ENCODE measurements at places on chromosomes 3 and 15.

DNA sequence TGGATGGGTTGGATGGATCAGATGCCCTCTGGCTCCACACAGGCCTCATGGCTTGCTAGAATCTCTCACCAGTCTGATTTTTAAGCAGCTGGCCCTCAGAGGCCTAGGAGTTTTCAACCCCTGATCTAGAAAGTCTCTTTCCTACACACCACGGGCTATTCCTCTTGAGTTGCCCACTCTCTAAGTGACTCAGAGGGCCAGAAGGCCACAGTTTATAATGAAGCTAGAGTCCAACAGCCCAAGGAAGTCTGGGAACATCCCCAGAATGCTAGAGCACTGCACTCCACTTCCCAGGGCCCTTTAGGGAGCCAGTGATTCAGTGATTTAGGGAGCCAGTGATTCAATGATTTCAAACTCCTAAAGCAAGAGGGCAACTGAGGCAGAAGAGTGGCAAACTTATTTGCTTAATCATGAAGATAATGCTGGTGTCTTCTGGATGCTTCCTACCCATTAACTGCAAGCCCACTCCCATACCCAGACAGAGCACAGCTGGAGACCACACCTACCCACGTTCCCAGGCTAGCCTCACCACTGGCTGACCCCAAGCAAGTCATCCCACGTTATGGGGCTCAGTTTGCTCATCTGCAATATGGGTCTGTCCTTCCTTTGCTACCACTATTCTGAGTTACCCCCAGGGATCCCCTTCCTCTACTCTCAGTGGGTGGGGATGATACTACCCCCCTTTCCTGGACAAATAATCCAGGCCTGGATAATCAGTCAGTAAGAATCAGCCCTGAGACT, 36.7 kb downstream of the ABTB1 start:
- no peak for DNase-seq

DNA sequence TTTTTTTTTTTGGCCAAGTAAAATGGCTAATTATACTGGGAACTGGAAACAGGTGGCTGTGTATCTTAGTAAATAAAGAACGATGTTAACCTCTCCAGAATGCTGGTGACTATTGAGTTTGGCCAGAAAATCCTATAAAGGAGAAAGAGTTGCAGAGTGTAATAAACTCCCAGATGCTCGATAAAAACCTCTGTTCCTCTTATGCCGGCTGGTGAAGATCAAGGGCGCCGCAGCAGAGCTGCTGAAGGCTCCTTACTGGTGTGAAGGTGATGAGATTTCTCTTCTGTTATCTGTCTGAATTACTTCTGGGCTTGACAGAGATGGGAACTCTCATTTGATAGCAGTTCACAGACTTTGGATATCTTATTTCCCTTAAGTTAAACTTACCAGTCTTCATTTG, 104.6 kb downstream of the PTPRG start:
- no peak for DNase-seq

GRCh38 chr3:59758672-59759071, 708.8 kb upstream of the CFAP20DC start:
- DNase-seq = no peak

GRCh38 chr3:4805662-4806061, 173.6 kb upstream of the BHLHE40 start:
- no peak for DNase-seq

- no peak for DNase-seq
Measured at GRCh38 chr3:49779358-49780079, 6.8 kb downstream of the IP6K1 start.

- no peak for DNase-seq
Measured at GRCh38 chr3:37590328-37591079, 271.2 kb upstream of the CTDSPL start.

- no peak for DNase-seq
Measured at GRCh38 chr3:11626084-11626463, 17.6 kb downstream of the VGLL4 start.

- DNase-seq = no peak
Measured at GRCh38 chr3:6861625-6862000, 698 bp downstream of the GRM7 start.

DNA sequence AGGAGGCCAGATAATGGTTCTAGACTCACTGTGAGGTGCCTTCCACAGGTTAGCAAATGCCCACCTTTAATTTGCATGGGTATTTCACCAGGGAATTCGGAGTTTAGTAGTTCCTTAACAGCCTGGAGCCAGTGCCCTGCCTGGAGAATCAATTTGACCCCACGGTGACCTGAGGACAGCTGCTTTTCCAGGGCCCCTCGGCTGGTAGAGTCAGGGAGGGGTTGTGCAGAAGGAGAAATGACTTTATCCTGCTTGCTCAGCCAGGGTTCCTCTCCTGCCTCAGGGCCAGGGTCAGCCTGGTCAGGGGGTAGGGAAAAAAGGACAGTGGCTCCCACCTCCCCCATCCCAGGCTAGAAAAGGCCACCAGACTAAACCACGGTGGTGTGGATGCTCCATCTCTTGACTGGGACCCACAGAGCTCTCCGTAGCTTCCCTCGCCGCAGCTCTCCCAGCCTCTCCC, 12.0 kb downstream of the DLL4 start:
- DNase-seq = no peak

DNA sequence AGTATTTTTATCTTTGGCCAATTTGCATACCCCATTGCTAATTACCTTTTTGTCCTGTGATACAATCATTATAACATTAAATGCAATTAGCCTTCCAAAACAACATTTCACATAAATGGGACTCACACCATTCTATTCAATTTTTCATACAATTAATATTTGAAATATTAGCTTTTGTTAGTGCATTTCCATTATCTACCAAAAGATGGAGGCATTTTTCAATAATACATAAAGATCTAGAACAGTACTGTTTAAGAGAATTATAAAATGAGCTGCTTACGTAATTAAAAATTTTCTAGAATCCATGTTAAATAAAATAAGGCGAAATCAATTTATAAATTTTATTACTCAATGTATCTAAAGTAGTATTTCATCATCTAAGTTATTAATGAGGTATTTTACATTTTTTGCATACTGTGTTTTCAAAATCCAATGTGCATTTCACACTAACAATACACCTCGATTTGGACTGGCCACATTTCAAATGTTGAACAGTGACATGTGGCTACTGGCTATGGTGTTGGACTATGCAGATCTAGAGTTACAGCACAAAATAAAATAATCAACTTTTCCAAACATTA, 74.3 kb downstream of the TJP1 start:
- no peak for DNase-seq

DNA sequence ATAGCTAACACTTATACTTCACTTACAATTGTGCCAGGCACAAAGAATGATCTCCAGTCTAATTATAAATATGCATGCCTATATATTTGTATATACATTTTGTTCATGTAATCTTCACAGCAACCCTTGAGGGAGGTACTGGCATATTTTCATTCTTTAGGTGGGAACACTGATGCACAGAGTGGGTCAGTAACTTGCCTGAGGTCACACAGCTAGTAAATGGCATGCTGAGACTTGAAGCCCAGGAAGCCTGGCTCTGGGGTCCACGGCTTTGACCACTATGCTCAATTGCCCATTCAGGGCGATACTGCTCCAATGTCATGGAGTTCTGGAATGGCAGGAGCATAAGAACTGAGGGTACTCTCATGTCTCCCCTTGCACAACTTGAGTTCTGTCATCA, 139.8 kb downstream of the SHQ1 start:
- no peak for DNase-seq

- DNase-seq = no peak
Measured at GRCh38 chr3:100183608-100184125, 69.4 kb upstream of the FILIP1L start.

- no peak for DNase-seq
Measured at GRCh38 chr3:190734490-190734889, 128.0 kb downstream of the GMNC start.

- DNase-seq = no peak
Measured at GRCh38 chr3:188520466-188520865, 366.5 kb downstream of the LPP start.

DNA sequence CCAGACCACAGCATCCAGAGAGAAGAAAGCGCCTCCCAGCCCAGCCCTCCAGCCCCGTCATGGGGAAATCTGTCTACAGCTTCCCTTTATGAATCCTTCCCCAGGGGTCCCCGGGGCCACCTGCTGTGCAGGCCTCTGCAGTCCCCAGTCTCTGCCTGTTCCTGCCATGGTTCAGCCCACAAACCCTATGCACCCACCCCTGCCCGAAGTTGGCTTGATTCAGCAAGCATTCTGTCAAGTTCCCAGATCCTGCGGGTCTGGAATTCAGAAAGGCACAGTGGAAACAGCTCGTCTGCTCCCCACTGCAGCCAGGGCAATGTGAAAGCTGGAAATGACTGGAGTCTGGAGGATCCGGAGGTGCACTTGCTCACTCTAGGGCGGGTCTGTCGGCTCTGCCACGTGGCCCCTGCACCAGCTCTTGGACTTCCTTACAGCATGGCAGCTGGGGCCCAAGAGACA, 2.9 kb upstream of the OCA2 start:
- no peak for DNase-seq

DNA sequence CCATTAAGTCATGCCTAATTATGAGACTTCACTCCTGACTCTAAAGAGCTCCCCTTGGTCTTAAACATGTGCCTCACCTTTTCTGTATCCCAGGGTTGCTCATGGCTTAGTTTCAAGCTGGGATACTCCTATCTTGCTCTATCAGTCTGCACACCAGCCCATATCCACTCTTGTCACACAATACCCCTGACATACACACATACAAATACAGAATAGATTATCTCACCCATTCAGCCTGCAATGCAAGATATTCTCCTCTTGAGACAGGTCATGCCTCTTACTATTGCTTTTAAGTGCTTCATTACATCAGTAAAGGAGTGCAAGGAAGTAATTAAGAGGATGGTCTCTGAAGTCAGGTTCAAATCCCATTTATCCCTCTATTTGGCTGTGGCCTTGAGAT, 587.3 kb downstream of the IGSF11 start:
- DNase-seq = no peak

GRCh38 chr15:74642734-74643664, 27.4 kb downstream of the CLK3 start:
- DNase-seq = no peak

DNA sequence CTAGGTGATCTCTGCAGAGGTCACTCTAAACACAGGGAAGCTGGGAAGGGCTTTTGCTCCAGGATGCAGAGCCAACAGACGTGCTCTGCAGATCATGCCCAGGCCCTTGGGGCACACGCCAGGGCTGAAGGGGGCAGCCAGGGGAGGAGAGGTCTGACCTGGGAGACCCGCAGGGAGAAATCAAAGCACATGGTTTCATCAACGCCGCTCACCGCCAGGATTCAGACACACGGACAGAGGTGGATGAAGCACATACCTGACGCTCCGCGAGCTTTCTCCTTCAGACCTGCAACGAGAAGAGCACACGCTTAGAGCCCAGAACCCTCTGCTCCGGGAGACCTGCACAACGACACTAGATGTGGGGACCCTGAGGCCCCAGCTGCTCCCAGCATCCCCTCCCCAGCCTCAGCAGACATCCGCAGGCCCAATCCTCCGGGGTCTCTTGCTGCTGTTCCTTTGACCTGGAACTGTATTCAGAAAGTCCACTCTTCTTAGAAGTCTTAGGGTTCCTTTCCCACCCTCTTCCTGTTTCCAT, 90.7 kb upstream of the IQSEC1 start:
- DNase-seq = no peak

DNA sequence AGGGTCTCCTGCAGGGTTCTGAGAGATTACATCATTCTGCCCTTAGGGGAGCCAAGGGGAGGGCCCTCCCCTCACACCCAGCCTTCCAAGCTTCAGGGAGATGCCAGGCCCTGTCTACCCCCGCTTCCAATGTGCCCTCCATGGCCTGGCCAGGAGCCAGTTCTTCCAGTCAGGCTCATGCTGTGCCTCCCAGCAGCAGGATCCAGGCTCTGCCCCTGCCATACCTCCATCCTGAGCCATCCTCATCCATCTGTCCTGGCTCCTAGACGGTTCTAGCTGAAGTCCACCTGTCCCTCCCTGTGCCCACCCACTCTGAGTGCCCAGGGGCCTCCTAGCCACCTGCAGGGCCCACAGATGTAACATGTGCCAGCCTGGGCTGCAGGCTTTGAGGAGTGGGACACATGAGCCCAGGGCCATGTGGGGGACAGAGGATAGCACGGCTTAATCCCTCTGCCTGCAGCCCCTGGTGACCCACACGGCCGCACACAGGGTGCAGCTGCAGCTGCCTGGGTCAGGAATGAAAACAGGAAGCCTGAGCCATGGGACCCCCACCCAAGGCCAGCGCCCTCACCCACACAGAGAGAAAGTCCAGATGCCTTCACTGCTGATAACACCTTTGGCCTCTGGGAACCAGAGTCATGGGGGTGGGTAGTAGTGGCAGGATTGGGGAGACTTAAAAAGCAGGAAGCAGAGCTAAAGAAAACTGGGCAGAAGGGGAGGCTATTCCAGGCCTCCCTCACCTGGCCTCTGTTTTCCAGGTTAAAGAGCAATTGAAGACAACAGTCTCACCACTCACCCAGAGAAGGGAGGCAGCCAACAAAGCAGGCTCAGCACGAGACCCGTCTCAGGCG, 11.8 kb downstream of the PLCD1 start:
- no peak for DNase-seq

DNA sequence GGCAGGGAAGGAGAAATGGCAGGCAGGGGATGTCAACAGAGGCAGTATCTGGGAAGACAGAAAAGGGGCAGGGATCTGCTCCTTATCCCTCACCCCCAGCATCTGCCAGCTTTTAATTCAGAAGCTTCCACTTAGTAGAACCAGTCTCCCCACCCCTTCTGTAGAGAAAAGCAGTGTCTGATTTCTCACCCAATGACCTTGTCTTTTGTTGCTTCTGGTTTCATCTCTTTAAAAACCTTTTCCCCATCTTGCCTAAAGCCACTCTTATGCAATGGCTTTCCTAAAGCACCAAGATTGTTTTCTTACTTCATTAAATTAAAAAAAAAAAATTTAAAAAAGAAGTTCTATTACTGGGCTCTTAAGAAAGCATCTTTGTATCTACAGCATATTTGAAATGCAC, 27.8 kb downstream of the ARHGEF3 start:
- no peak for DNase-seq

DNA sequence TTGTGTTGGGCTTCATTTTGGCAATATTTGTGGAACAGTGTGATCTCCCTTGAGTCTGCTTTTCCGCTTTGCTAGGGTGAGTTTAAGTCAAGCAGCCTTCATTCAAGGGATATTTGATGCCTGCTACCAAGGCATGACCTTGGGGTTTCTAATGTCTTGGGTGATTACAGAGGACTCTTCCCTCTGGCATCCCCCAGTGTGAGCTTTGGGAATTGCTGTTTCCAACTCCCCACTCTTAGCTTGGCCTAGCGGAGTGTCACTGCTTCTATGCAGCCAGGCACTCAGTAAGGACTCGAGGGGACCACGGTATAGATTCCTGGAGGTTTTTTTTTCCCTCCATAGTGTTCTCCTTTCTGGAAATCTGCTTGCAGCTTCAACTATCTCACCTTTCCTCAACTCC, 21.1 kb downstream of the GCNT3 start:
- no peak for DNase-seq

DNA sequence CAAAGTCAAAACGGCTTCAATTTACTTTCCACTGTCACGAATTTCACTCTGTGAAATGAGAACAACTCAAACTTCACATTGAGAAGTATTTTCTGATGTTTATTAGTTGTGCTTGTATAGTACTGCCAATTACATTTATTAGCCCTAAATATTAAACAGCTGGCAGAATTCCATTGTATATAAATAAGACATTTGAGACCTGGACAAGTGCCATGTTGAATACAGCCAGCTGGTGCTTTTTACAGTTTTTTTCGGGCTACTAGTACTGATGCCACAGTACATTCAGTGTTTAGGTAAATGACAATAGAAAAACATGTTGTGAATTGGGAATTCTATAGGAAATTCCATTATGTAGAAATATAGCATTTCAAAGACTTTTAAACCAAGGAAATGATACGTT, 79.0 kb downstream of the EPHA3 start:
- DNase-seq = no peak
